Right lung (tissue), 10 donors: ENCODE measurements at places on chromosomes 7 and 10.

DNA sequence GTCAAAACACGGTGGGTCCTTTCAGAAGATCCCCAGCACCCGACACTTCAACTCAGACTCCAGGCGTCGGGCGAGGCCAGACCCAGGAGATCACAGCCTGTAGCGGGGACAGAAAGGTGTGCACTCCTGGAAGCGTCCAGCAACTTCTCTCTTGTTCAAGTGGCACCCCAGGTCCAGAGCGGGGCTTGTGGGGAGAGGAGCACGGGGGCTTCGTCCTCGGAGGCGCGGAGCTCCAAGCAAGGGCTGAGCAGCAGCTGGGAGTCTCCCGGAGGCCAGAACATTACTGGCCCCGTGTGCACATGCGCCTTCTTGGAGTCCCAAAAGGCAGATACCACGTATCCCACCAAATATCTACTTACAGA is 54.9 kb downstream of the ZRANB1 start:
- DNase-seq, result no peak

DNA sequence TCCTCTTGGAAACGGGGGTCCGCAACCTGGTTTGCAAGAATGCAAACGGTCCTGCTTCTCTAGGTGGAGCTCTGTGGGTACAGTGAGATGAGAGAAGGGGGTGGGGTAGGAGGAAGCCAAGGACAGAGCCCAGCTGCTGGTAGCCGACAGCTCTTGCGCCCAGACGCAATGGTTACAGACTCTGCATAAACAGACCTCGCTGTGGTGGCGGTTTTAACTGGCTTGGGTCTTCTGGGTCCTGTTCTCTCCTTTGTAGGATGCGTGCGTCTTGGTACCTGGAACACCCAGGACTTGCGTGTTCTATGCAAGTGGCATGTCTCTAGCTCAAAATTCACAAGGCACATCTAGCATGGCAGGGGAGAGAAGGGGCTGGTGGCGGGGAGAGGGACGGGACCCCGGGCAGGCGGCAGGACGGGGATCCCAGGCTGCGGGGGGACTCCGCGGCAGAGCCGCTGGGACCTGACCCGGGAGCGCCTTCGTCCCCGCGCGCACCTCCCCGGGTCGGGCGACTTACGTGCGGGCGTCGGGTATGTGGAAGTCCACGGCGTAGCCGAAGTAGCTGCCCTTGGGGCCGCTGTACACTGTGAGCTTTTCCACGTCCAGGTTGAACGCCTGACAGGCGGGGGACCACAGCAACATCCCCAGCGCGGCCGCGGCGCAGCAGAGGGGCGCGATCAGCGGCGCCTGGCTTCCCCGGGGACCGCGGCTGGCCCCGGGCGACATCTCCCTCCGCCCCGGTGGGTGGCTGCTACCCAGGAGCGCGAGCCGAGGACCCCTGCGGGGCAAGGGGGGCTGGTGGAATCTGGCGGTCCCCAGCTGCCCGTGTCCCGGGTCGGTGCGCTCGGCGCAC is 448 bp downstream of the ITGA8 start:
- peak; percentile 67 for DNase-seq

DNA sequence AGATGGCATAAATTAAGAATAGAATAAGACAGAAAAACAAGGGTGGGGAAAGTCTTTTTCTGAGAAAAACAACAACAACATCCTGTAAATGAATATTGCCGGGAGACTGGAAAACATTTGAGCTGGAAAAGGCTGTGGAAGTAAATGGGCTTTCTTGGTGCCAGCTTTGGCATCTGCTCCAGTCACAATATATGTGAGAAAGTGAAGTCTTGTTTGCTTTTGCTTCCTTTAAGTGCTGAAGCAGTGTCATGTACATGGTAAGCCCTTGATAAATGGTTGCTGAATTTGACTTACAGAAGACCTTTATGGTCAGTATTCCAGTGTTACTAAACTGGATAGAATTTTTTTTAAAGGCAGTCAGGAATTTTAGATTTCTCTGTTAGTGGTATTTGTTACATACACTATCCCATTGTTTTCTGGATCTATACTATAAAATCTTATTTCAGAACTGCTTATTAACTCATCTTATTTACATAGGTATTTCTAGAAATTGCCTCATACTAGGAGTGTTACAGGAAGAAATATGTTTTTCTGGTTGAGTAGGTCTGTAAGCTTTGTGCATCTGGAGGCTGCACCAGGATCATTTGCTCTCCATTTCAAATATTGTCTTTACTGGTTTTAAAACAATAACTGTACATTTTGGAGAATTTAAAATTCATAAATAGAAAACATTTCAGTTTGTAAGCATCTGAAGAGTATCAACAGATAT is 201.7 kb upstream of the FOXP2 start:
- DNase-seq, result peak; percentile 2

DNA sequence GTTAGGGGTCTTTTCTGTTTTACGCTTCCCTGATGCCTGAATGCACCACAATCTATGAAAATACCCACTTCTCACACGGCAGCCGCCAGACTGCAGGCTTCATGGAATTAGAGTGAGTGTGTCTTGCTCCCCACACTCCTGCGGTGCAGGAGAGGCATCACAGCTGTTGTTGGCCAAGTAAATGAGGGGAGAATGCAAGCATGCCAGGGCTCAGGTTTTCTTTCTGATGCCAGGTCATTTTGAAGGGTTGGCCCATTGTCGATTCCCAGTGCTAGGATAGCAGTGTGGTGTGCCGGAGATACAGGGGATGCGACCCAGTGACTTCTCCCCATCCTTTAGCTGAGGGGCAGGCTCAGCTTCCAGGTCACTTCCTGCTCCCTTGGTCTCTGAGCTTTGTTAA is 16.3 kb downstream of the CXCL12 start:
- peak; percentile 73 for DNase-seq

- peak; percentile 33 for DNase-seq
These were observed 81.2 kb upstream of the UCN3 start for GRCh38 chr10:5283305-5284158.

GRCh38 chr10:72083790-72084459 is 4.4 kb downstream of the SPOCK2 start:
- no peak for DNase-seq

DNA sequence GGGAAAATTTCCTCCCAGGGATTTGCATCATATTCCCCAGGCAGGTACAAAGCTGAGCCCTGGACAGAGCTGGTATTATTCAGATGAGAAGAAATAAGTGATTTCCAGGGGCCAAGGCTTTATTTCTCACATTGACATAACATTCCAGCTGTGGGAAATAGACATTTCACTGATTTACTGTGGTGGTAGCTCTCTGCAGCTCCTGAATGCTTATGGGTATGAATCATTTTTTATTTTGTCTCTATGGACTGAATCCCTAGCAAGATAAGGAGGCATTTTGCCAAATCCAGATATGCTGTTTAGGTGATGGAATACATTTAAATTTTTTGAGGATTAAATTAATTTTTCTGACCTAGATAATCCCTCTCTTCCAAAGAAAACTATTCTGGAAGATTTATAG is 97.9 kb downstream of the MTPN start:
- DNase-seq, result no peak

DNA sequence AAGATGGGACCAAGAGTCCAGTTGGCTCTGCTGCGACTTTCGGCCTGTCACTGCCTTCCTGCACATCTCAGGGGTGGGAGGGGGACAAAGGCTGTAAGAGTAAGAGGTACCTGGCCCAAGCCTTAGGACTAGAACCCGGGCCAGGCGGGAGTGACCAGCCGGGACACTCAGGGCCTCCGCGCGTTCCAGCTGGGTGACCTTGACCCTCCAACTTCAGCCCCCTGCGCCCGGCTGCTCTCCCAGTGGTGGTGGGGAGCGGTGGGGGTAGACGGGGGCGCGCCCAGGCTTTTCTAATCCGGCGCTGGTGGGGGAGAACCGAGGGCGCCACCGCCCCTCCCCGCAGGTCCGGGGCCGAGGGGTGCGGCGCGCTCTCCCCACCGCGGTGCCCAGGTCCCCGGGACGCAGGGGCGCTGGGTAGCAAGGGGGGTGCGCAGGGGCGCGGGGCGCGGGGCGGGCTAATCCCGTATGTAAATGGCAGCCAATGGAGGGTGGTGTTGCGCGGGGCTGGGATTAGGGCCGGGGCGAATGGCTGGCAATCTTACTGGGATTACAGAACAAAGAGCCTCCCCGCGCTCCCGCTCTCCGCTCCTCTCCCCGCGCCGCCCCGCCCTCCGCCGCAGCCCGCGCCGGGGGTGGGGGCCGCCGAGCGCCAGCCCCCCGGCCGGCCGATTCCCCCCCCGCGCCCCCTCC is at the start of gene GTF2IRD1:
TSS of gene GTF2IRD1 (plus strand) at position 585 of the 690 bp plus-strand sequence. CDS start 54,175 bp downstream, outside the sequence.
- peak; percentile 64 for DNase-seq

DNA sequence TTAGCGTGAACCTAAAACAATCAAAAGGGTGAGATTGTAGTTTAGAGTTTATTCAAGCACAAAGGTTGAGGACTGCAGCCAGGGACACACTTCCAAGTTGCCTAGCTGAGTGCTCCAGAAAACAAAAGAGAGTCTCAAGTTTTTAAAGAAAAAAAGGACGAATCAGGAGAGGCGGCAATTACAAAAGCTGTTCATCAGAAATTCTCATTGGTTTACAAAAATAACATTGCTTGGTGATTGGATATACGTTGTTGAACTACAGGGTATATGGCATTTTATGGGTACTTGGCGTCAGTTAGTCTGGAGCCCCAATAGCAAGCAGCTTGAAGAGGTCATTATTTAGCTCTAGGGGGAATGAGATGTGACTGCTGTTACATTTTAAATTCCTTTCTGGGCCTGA is 11.5 kb downstream of the ZNF438 start:
- no peak for DNase-seq

- no peak for DNase-seq
These were observed 1.5 kb downstream of the RET start for GRCh38 chr10:43078175-43078985.
